T-helper 1 cell (primary cell): ENCODE measurements at places on chromosomes 12 and 14.

GRCh38 chr12:52474212-52474611 is 607 bp upstream of the KRT6C start:
- DNase-seq, result no peak

DNA sequence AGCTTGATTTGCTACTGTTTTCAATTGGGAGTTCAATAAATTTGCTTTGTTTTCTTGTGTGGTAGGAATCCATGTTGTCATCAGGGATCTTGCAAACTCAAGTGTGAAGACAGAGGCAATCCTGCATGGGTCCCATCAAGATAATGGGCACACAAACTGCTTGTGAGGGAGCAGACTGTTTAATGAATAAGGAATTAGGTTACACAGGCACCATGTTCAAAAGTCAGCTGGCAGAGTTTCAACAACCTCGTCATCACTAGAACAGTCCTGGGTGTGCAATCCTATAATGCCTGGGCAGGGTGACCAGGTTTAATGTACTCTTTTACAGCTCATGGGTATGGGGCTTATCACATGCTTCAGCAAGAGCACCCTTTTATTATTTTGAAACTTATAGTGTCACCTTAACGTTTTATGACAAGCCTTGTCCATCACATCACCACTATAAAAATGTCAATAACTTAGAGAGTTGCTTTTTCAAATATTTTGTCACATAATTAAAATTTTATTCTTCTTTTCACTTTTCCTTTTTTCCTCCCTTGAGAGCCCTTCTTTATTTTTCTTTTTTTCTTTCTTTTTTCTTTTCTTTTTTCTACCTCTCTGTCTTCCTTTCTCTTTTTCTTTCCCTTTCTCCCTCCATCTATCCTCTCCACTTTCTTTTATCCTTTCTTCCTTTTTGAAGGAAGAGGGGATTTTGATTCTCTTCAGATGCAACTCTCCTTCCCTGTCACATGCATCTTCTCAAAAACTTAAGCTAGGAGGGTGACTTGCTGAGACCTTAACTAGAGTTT is 252.2 kb upstream of the ATP2B1 start:
- no peak for DNase-seq

- DNase-seq, result no peak
Measured at GRCh38 chr12:43836475-43836989, 651 bp downstream of the TMEM117 start.

- DNase-seq, result no peak
Measured at GRCh38 chr14:73462815-73463214, 4.5 kb upstream of the NUMB start.

DNA sequence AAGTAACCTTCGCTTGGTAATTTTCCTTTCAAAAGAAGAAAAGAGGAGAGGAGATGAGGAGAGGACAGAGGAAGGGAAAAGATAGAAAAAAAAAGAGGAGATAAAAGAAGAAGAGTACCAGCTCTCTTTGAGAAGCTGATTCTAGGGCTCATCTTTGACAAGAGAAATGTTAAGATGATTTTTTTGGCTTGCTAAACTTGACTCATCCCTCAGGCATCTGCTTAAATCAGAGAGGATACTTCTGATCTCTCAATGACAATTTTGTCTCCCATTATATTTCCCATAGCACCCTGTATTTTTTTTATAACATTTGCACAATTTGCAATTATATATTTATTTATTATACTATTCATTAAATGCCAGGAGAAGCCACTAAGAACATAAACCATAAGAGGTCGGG is 17.1 kb downstream of the SYT1 start:
- DNase-seq, result no peak

GRCh38 chr12:15697201-15697600 is 92.0 kb downstream of the EPS8 start:
- DNase-seq, result no peak

DNA sequence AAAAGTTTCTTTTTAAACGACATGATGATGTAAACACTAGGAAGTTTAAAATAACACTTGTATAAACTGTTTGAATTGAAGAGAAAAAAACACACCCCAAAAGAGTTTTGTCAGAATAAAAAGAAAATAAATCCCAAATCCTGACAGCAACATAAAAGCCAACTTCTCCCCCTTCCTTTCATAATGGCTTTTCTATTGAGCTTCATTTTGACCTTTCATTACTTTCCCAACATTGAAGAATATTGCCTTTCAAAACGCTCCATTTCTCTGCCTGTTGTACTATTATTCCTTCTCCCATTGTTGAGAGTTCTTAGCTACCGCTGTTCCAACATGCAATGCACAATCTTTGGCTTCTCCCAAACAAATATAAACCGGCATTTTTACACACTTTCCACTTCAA is 448.5 kb downstream of the BCAT1 start:
- no peak for DNase-seq

GRCh38 chr12:28882444-28882843 is 266.6 kb upstream of the FAR2 start:
- DNase-seq, result no peak

DNA sequence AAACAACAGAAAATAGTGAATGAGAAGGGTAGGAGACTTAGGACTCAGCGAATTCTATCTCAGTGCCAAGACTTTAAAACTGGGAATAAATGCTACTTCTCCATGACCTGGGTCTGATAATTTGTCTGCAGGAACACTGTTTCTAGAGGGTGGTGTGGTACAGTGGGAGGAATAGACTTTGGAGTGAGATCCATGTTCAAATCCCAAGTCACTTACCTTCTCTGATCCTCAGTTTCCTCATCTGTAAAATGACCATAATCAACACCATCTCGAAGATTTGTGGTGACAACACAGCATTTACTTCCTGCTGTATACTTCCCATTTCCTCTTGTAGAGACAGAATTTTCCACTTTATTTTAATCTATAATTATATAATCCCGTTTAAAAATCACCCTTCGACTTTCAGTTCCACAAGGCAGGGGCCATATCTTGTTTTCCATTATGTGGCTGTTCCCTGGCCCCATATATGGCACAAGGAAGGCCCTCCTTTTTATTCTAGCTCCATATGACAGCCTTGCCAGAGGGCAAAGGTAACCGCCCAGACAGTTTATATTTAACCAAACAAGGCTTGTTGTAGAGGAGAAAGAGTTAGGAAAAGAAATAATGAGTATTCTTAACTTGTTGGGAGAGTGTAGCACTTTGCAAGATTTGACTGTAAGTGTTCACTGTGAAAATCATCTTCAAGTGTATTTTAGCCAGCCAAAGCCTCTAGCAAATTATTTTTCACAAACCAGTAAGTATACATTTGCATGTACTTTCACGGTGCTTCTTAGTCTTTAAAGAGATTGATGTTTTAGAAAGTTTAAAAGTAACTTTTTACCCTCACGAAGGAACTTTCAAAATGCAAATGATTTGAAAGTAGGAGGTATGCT is 243.1 kb downstream of the AKAP6 start:
- DNase-seq, result no peak

GRCh38 chr12:72075891-72076557 is 137.4 kb downstream of the TPH2 start:
- no peak for DNase-seq

DNA sequence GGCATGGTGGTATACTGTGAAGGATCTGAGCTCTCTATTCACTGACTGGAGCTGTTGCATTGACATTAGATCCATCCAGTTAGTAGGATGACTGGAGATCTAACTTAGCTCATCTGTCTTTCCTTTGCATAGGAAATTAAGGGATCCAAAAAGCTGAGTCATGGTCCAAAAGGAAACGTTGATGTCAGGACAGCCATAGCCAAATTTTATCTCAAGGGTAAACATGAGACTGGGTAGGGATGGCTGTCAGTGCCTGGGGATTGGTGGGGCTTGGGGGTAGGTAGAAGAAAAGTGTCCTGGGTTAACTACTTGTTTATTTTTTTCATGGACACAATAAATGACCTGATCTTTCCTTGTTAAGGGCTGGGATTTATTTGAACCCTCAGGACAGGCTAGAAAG is 4.6 kb downstream of the FAM177A1 start:
- no peak for DNase-seq

DNA sequence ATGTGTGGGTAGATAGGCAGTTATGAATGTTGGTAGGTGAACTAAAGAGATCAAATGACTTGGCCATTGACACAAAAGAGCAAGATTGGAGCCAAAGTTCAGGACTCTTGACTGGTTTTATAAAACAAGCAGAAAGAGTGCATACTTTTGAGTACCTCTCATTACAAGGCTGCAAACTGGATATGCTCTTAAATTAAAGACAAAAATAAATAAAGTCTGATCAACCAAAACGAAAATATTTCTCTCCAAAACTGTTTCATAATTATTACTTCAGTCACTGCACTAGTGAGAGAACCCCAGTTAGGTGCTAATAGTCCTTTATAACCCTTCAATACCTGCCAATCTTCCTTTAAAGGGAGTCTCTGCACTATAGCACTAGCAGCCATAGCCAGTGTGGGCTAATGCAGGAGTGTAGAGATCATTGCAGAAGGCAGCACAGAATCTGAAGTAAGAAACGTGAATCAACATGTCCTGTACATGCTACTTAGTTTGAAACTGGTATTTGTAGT is 147.1 kb downstream of the FOXA1 start:
- no peak for DNase-seq

GRCh38 chr14:85701763-85702162 is 171.8 kb downstream of the FLRT2 start:
- DNase-seq, result no peak
